ENCODE measurements at places on chromosomes 1 and 21.

DNA sequence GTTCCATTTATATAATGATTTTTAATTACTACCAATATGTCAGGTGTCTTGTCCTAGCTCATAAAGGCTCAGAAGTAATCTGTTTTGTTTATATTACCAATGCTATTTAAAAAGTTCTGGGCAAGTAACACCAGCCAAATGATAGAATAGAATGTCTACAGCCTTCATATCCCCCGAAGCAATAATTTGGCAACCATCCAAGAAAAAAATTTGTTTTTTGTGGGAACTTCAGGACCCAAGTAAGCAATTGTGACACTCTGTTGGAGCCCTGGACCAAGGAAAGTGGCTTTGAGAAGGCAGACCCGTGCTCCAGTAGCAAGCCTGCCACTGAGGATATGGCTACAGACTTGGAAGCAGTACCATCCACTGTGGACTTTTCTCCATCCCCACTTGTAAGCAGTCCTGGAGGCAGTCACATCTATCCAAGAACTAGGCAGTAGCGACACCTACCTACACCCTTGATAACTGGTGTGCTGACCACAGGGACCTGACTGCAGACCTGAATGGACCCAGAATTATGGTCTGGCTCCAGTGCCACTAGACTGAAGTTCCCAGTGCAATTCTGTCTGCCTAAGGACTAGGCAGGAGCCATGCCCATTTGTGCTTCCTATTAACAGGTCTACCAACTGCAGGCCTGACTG, 870.7 kb upstream of the ADGRL2 start:
- DNase-seq: no peak

GRCh38 chr1:3003941-3004270, 17.4 kb upstream of the ACTRT2 start:
- DNase-seq: no peak

GRCh38 chr1:181179279-181179986, 90.9 kb downstream of the IER5 start:
- no peak for DNase-seq

DNA sequence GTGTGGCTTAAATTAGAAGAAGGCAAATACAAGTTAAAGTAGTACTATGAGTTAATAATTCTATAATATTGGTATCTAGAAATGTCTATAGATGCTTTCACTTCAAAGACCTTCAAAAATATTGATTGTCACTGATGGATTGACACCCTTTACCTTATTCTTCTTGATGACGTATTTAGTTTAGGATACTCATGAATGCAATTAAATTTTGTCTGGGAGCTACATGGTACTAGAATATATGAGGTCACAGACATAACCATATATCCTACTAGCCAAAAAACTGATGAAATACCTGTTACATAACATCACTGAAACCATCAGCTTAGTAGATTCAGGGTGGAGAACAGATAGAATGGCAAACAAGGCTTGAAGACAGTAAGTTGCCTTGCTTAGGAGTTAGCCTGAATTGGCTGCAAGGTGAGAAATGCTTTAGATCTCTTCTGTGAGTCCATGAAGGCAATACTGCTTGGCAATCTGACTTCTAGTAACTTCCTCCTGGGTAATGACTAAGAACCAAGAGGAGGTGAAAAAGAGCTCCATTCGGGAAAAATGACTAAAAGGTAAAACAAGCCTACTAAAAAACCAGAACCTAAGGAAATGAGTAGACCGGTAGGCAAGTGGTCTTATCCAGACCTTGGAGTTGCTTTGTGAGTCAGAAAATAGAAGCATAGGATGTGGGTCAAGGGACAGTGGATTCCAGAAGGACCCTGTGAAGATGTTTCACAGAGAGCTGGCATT, 16.9 kb upstream of the ARHGAP29 start:
- no peak for DNase-seq

DNA sequence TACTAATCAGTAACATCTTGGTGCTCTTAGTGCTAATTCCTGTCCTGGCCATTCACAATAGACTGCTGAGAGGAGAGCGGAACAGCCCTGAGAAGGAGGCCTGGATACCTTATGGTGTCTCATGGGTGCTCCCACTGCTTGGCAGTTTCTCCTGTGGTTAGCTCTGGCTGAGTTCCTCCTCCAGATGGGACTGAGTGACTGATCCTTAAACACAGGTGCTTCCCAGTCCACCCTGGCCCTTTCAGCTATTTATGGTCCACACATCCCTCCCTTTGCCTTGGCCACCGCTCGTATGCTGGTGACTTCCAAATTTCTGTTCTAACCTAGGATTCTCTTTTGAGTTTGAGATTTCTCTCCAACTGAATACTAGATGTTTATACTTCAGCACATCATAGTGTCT, 157.0 kb upstream of the CACNA1E start:
- no peak for DNase-seq

DNA sequence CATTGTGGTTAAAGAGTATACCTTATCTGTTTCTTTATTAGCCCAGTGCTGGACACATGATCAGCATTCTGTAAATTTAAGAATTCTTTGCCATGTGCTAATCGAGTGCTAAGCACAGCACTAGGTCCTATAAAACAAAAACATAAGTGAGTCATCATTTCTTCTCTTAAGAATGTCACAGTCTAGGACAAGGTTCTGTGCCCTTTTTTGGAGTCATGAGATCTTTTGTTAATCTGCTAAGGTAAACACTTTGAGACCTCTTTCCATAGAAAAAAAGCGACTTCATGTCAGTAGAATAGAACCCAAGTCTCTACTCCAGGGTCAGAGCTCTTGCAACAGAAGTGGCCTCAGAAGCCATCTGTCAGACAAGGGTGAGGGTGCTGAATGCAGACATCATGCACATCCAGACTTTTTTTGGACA, 70.0 kb upstream of the NFIA start:
- DNase-seq: no peak

DNA sequence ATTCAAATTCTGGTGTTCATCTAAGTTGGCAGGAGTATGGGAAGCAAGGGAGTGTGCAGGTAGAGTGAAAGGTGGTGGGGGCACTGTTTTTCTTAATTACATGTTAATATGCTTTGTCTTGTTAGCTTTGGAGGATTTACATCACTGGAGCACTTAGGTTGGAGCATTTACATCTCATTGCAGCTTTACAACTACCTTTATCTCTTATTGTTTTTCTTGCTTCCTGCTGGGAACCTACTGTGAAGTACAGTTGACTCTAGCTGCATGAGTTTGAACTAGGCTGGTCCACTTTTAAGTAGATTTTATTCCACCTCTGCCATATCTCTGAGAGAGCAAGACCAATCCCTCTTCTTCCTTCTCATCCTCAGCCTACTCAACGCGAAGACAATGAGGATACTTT, 554.8 kb upstream of the B3GALT2 start:
- no peak for DNase-seq

DNA sequence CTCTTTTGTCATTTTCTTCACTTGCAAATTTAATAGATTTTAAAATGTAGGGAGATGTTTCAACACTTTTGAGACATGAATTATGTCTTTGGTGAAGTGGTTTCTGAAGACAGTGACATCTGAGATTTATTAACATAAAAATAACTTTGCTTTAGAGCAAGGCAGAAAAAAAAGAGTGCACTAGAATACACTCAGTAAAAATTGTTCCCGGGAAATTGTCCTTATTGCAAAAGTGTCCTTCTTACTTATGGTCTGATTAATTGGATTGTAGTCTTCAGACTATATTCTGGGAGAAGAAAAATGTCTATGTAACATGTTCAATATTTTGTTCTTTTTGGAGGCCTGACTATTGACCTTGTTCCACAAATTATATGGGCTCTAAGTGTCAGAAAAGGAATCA, 468.5 kb downstream of the NCAM2 start:
- no peak for DNase-seq

DNA sequence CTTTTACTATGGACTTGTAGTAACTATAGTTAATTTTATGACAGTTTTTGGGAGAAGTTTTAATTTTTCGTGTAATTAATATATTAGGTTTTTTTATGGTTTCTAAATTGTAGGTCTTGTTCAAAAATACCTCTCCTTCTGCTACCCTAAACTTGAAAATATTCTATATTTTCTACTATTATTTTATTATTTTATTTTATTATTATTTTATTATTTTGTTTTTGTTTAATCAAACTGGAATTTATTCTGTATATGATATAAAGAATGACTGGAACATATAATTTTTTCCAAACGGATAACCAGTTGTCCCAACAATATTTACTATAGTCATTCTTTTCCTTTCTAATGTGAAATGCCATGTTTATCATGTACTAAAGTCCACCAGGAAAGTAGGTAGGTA, 17.1 kb upstream of the AGO4 start:
- no peak for DNase-seq

DNA sequence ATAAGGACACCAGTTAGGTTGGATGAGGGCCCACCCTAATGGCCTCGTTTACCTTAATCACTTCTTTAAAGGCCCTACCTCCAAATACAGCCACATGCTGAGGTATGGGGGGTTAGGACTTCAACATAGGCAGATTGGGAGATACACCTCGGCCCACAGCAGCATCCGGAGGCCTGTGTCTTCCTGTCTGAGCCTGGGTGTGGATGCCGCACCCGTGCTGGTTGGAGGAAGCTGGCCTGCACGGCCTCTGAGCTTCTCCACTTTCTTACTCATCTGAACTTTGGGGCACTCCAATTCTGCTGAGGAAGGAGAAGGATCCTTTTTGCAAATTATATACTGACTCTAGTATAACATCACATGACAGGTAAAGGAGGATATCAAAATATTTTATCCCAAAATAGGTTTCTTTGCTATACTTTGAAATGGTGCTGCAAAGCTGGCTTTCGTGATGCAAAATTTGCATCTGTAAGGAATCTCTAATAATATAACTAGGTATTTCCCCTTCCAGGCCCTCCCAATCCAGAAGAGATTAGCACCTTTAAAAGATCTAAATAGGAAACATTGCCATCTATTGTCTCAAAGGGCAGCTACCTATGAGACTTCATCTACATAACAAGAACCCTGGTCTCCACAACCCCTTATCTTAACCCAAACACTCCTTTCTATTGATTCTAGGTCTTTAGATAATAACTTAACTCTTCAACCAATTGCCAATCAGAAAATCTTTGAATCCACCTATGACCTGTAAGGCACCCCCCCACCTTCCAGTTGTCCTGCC, 247.6 kb downstream of the KCNJ6 start:
- DNase-seq: no peak

- DNase-seq: peak; percentile 55
Measured at GRCh38 chr1:85580872-85581801, 576 bp downstream of the CCN1 start.

- no peak for DNase-seq
Measured at GRCh38 chr1:194194724-194195123, 1008.3 kb upstream of the B3GALT2 start.

DNA sequence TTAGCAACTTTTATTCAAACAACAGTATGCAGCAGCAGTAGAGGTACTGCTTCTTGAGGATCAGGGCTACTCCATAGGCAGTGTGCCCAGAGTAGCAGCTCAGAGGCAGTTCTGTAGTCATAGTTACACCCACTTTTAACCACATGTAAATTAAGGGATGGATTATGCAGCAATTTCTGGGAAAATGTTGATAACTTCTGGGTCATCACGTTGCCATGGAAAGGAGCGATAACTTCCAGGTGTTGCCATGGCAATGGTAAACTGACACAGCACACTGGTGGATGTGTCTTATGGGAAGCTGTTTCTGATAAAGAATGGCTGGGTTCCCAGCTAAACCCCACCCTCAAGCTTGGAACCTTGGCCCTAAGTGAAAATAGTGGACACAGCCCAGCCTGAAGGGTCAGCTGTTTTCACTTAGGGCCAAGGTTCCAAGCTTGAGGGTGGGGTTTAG, 29.0 kb upstream of the PLA2G2A start:
- DNase-seq: no peak

- DNase-seq: no peak
Measured at GRCh38 chr1:41608211-41608610, 123.7 kb upstream of the EDN2 start.

DNA sequence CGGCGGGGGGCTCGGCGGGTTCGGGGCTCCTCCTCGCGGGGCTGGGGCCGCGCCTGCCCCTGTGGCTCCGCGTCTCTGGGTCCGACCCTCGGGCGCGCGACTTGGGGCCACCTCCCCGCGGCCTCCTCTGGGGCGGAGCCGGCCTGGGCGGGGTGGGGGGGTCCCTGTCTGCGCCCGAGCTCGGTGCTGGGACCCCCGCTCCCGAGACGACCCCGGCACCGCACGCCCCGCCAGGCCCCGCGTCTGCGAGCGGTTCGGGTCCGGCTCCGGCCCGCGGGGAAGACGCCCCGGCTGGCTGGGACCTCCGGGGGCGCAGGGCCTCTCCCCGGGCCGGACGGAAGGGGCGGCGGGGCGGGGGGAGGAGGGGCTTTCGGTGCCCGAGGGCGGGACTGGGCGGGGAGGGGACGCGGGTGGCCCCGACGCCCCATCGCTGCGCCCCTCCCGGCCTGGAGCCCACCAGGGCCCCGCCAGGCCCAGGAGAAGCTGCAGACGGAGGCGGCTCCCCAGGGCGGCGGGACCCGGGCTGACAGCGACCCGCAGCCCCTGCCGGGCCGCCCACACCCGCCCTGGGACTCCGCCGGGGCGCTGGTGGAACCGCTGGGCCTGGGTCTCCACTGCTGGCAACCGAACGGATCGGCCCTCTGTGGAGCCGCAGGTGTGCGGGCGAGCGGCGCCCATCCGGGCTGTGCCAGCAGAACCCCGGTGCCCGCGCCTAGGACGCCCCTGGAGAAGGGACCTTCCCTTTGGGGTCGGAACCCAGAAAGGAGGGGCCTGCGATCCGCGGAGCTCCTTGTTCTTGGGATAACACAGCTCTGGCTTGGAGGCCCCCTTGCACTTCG, 610 bp downstream of the COL6A2 start:
- no peak for DNase-seq

- DNase-seq: no peak
Measured at GRCh38 chr1:48005253-48006117, 8.3 kb upstream of the TRABD2B start.

DNA sequence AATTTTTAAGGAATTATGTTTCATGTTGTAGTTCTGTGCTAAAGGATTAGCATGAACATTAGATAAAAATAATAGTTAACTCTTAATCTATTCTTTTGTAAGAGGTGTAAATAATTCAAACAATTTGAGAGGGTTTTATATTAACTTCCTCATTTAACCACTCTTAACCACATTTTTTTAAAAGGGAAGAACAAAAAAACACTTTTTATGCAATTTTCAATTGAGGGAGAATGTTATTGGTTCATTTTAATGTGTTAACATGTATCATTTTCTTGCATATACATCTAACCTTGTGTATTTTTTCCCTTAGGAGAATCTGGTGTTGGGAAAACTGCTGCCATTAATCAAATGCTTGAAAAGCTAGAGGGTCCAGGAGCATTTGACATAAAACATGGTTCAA, 169.0 kb downstream of the LBR start:
- no peak for DNase-seq

- no peak for DNase-seq
Measured at GRCh38 chr1:190975827-190976226, 498.2 kb upstream of the BRINP3 start.

DNA sequence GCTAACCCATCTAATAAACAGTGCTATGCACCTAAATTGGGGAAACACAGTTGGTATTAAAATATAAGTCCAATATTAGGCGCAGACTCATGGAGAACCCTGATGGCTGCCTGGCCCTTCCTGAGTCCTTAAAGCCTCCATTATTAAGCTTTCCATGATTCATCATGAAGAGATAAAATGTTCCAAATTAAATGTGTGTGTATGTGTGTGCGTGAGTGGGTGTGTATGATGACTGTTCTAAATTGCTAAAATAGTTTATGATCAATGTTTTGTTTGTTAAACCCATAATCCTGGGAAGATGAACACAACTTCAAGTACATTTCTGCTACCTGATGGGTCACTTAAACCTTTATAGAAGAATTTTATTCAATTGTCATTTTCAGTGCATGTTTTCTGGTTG, 6.3 kb upstream of the RBBP5 start:
- DNase-seq: no peak
